NT2/D1 (cell line): ENCODE measurements at places on chromosomes 11 and 22.
A peak's percentile ranks its signal among the peaks of the same experiment; 100 is the strongest.

- no peak for DNase-seq
Measured at GRCh38 chr11:120215634-120216033, 4.8 kb downstream of the OAF start.

GRCh38 chr11:134581966-134582769 lies 170.1 kb upstream of the B3GAT1 start:
- no peak for DNase-seq

DNA sequence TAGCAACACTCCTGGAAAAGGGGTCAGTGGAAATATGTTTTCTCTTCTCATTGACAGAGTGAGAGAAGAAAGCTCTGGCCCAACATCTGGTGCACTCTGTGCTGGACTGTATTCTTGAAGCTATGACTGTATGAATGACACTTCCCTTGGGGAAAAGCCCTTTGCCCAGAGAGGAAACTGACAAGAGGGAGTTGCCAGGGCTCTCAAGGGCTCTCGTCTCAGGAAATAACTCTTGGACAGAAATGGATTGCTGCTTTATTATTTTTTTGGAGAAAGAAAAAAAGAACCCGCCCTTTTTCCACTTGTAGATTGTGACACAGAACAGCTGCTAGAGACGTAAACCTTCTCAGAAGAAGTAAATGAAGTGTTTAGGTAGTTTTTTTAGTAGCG lies 11.4 kb downstream of the ETS1 start:
- no peak for DNase-seq

- DNase-seq, result no peak
Measured at GRCh38 chr22:32539631-32540421, 65.2 kb downstream of the FBXO7 start.

- no peak for DNase-seq
Measured at GRCh38 chr11:71075871-71076420, 176.4 kb downstream of the SHANK2 start.

DNA sequence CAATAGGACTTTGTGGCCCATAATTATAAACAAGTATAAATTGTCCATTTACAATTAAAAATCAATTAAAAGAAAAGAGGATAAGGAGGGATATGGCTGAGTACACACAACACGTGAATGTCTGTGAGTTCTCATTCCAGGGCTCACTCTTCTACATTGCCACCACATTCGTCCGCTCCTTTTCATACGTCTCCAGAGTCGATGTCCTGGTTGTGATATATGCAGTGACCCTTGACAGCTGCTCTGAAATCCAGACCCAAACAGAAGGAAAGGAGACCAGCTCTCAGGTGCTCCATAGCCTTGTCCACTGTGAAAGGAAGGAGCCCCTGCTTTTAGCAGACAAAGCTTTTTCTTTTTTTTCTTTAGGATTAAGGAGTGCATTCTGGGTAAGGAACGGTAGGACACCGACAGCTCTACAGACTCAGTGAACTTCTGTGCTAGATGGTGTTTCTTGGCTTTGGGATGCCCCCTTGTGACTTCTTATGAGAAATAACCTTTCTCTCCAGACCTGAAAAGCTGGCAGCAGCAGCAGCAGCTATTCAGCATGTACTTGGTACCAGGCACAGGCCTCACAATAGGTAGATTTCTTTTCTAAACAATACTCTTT lies 19.7 kb upstream of the DNAJB13 start:
- peak; percentile 83 for DNase-seq
